ENCODE measurements at places on chromosomes 1 and 21. TPM values are rescaled to one million over a fixed set of nuclear protein-coding genes. Genes with fewer than 3 reads are reported as not detected.
A peak's percentile ranks its signal among the peaks of the same experiment; 100 is the strongest.

GRCh38 chr21:34369741-34370140 is 5.6 kb upstream of the SMIM11 start:
- H3K27ac ChIP-seq: no peak overlapping the region
- DNase-seq: no peak
- no peaks in the 10 kb centered on the region for H3K36me3 ChIP-seq
- H3K4me3 ChIP-seq: no peak overlapping the region
- no peaks in the 10 kb centered on the region for H3K4me1 ChIP-seq

DNA sequence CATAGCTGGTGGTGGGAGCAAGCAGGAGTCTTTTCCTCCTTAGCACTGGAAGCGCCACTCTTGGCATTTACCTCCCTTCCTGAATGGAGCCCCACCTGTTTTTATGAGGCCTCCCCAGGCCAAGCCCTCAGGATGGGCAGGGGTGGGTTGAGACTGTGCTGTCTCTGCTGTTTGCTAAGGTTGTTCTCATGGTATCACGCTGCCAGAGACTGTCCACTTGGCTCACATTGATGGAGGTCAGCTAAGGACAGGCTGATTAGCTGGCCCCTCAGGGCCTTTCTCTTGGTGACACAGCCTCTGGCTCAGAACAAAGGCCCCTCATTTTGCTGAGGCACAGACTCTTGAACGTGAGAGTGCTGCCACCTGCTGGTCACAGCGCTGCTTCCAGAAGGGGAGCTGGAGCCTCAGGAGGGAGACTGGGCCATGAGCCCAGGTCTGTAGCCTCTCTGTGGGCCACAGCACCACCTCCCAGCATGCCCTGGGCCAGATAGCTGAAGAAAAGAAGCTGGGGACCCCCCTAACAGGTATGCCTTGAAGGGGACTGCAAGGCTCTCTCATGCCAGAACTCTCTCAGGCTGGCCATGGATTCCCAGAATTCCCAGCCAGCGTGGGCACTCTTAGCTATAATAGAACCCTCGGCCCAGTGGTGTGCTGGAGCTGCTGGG is 85.6 kb downstream of the CD58 start:
- no peak overlapping the region for H3K27ac ChIP-seq
- no peaks in the 10 kb centered on the region for H3K27me3 ChIP-seq

DNA sequence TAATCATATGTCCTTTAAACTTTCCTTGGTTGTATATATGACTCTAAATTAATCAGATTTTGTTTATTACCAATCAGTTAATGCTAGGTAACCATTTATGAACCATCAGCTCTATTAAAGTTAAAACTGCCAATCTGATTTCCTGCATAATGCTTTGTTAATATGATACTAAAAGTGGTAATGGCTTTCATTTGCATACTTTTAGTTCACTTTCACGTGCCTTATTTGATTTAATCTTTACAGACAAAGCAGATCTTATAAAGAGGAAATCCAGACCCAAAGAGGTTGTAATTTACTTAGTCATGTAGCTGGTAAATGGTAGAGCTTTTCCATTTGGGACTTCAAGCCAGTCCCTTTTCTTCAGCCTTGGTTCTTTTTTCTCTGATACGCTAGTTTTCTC is 61.3 kb downstream of the CLIC4 start:
- H3K27me3 ChIP-seq: no peaks in the 10 kb centered on the region
- H3K36me3 ChIP-seq: no peaks in the 10 kb centered on the region
- H3K4me3 ChIP-seq: no peak overlapping the region
- DNase-seq: no peak
- peak overlapping the region; percentile 28 for H3K27ac ChIP-seq

Gene PRAMEF25
- not detected for total RNA-seq

DNA sequence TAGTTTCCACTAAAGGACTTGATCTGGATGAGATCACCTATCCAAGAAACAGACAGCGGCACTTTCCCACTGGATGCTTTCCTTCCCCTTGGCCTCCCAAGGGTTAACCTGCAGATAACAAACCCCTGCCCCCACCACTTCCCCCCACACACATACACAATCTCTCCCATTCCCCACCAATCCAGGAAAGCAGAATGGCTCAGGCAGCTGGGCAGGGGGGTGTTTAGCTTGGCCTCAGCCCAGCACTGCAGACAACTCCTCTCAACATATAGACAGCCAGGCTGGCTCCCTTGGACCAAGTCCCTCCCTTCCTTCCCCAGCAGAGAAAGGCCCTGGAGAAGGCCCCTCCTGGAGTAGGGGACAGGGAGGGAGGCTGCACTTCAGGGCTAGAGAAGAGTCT is 24.6 kb downstream of the PLEKHA6 start:
- H3K36me3 ChIP-seq: no peaks in the 10 kb centered on the region
- DNase-seq: no peak
- no peaks in the 10 kb centered on the region for H3K27me3 ChIP-seq
- H3K4me1 ChIP-seq: no peaks in the 10 kb centered on the region

DNA sequence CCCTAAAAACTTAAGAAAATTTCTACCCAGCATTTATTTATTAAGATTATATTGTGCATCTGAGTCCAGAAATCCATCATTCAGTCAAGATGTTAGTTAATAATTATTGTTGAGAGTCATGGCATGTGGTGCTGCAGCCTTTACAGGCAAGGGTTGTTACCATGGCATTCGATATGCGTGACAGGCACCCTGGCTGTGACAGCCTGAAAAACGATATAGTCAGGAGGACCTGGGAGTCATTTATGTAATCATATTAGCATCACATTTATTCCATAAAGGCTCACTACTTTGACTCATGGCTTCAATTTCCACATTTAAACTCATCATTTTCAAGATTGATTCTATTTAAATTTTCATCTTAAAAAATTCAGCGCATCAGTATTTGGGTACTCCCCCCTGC is 68.0 kb downstream of the CACHD1 start:
- no peak overlapping the region for H3K4me3 ChIP-seq
- H3K27me3 ChIP-seq: no peaks in the 10 kb centered on the region
- no peak overlapping the region for H3K27ac ChIP-seq
- H3K4me1 ChIP-seq: peaks cover 33% of the 10 kb centered on the region
- no peaks in the 10 kb centered on the region for H3K36me3 ChIP-seq

Gene SPATA45
- not detected for total RNA-seq

Gene C4BPB
- total RNA-seq: 6.6 TPM

DNA sequence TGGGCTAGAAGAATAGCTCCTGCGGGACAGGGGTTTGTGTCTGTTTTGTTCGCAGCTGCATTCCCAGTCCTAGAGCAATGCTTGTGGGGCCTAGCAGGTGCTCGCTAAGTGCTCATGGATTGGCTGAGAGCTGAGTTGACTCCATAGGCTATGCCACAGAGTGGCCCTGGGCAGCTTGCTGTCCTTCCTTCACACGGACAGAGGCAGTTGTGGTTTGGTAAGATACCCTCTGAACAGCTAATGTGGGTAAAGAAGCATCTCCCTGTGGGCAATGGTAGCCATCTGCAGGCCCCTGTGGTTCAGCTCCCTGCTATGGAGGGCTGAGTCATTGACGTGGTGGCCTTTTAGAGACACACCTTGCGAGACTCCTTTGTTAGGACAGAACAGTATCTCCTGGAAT is 23.5 kb upstream of the LBR start:
- peak; percentile 37 for DNase-seq
- no peaks in the 10 kb centered on the region for H3K36me3 ChIP-seq
- peak overlapping the region; percentile 42 for H3K27ac ChIP-seq
- H3K4me1 ChIP-seq: peaks cover 33% of the 10 kb centered on the region
- H3K4me3 ChIP-seq: no peak overlapping the region

Gene LRRC38
- 0.17 TPM for total RNA-seq

DNA sequence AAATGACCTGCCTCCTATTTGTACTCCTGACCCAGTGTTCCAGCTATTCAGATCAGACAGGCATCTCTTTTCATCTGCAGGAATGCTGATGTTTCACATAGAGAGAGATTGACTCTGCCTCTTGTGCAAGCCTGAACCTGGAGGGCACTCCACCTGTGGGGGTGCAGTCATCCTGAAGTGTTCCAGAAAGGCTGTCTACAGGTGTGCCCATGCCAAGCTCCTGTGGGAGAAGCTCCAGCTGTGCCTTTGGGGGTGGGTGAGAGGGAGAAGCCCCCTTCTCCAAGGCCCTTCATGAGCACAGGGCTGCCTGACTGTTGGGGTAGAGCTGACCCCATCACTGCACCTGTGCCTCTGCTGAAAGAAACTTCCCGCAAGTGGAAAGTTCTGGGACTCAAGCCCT is 22.8 kb downstream of the IFI44 start:
- no peak overlapping the region for H3K27ac ChIP-seq
- no peak overlapping the region for H3K4me3 ChIP-seq
- H3K4me1 ChIP-seq: no peaks in the 10 kb centered on the region
- no peaks in the 10 kb centered on the region for H3K27me3 ChIP-seq
- H3K36me3 ChIP-seq: no peaks in the 10 kb centered on the region
- DNase-seq: no peak
